Liver (tissue), 10 donors: ENCODE measurements at places on chromosomes 4 and X. TPM values are rescaled to one million over a fixed set of nuclear protein-coding genes. Genes with fewer than 3 reads are reported as not detected.

DNA sequence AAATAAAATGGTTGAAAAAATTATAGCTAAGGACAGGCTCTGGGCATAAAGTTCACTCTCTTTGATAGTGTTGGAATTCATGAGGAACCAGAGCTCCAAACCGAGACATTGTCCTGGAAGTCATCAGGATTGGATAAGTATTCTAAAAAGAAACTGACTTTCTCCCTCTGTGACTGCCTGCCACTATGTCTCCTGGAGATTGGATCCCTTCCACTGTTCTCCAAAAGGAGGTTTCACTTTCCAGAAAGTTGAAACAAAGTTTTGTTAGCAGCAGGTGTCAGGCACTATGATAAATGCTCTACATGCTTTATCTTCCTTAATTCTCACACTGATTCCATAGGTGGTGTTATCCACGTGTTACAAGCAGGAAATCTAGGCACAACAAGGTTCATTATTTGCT is 16.8 kb downstream of the BANK1 start:
- H3K4me1 ChIP-seq = no peaks in the 10 kb centered on the region
- H3K27ac ChIP-seq = no peak overlapping the region
- no peak for DNase-seq
- no peaks in the 10 kb centered on the region for H3K36me3 ChIP-seq

GRCh38 chr4:1883583-1883982 is 12.4 kb downstream of the NSD2 start:
- no peaks in the 10 kb centered on the region for H3K27me3 ChIP-seq
- H3K36me3 ChIP-seq = no peaks in the 10 kb centered on the region
- no peak overlapping the region for H3K27ac ChIP-seq
- no peak overlapping the region for H3K4me3 ChIP-seq
- H3K4me1 ChIP-seq = peaks cover 26% of the 10 kb centered on the region
- DNase-seq = no peak

DNA sequence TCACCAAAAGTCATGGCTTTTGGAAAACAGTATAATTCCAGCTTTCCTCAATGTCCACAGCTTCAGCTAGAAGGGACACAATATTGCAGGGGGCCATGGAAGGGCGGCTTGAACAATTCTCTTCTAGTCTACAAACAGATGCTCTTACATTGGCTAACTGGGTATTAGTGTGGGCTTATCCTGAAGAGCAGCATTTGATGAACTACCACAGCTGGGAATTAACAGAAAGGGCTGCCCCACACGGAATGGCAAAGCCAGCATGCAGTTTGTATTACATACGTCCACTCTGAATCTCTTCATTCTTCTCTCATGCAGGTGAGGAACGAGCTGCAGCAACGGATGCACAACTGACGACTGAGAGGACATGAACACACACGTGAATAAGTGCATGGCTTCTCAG is 13.0 kb upstream of the PDCL2 start:
- H3K36me3 ChIP-seq = no peaks in the 10 kb centered on the region
- DNase-seq = no peak
- H3K27me3 ChIP-seq = no peaks in the 10 kb centered on the region
- no peak overlapping the region for H3K27ac ChIP-seq
- H3K4me1 ChIP-seq = no peaks in the 10 kb centered on the region

DNA sequence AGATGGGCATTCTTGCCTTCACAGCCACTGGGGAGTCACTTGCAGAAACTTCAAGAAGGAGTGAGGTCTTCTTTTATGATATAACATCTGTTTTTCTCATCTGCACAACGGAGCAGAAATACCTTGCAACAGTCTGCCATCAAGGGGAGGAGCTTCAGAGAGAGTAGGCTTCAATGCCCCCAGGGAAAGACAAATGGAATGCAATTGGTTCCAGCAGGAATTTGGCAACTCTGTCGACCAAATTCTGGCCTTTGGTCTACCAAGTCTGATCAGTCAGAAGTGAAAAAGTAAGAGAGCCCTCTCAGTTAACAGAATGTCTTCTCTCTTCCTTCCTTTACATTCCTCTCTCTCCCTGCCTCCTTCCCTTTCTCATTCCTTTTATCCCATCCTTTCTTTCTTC is 229.3 kb downstream of the IDS start:
- no peak overlapping the region for H3K4me3 ChIP-seq
- no peak overlapping the region for H3K27ac ChIP-seq
- DNase-seq = no peak
- H3K27me3 ChIP-seq = no peaks in the 10 kb centered on the region

DNA sequence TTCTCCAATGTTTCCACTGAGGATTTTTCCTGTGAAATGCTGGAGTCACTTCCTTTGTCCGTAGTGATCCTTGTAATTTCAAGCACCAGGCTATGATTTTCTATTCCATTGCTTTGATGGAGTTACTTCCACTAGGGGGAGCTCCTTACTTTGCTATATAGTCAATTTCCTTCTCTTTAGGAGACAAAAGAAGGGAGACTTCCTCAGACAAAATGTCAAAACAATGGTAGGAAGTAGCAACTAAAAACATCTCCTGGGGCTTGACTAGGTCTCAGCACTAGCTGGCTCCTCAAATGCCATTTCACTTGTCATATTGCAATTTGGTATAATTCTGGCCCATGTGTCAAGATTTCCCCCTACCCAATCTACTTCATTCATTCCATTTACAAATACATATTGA is 24.1 kb downstream of the ZCCHC12 start:
- no peaks in the 10 kb centered on the region for H3K27me3 ChIP-seq
- no peak overlapping the region for H3K4me3 ChIP-seq
- DNase-seq = no peak
- no peak overlapping the region for H3K27ac ChIP-seq

DNA sequence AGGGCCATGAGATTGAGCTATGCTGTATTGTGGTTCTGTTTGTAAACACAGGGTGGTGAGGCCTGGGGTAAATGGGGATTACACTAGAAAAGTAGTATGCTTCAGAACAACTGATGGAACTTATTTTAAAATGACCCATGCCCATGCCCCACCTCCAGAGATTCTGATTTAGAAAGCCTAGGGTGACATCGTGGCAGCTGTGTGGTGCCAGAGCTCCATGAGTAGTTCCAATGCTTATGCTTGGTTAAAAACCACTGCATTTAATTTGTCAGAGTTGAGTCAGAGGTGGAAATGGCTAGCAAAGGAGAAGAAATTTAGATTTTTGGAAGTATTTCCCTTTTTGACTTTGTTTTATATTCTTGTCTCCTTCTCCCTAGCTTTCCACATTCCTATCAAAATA is 63.4 kb upstream of the PDE5A start:
- no peaks in the 10 kb centered on the region for H3K4me1 ChIP-seq
- DNase-seq = no peak
- no peaks in the 10 kb centered on the region for H3K27me3 ChIP-seq
- H3K4me3 ChIP-seq = no peak overlapping the region
- H3K36me3 ChIP-seq = no peaks in the 10 kb centered on the region

GRCh38 chr4:122588453-122589238 is 32.2 kb downstream of the IL21 start:
- no peak overlapping the region for H3K27ac ChIP-seq
- no peaks in the 10 kb centered on the region for H3K36me3 ChIP-seq

GRCh38 chrX:103518571-103518970 is 718 bp downstream of the RAB40A start:
- DNase-seq = no peak
- no peak overlapping the region for H3K4me3 ChIP-seq
- H3K27me3 ChIP-seq = no peaks in the 10 kb centered on the region
- no peaks in the 10 kb centered on the region for H3K4me1 ChIP-seq
- no peaks in the 10 kb centered on the region for H3K36me3 ChIP-seq
- no peak overlapping the region for H3K27ac ChIP-seq

DNA sequence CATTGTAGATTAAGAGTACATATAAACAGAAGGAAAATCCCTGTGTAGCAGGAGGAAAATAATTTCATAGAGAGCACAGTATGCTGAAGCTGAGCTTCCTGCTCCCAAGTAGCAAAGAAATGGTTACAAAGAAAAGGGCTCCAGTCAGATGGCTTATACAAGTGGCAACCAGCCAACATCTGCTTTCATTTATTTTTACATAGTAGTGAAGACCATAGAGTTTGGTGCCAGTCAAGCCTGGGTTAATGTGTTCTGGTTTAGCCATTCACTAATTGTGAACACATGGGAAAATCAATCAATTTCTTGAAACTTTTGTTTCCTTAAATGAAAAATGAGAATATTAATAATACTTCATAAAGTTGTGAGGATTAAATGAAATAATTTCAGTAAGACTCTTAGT is 111.3 kb upstream of the ELOVL6 start:
- H3K4me1 ChIP-seq = peaks cover 9% of the 10 kb centered on the region
- H3K36me3 ChIP-seq = no peaks in the 10 kb centered on the region
- H3K27ac ChIP-seq = no peak overlapping the region

- no peaks in the 10 kb centered on the region for H3K36me3 ChIP-seq
- H3K4me3 ChIP-seq = no peak overlapping the region
- no peaks in the 10 kb centered on the region for H3K4me1 ChIP-seq
- no peaks in the 10 kb centered on the region for H3K27me3 ChIP-seq
Observed at GRCh38 chr4:122576261-122577188, 44.3 kb downstream of the IL21 start.

DNA sequence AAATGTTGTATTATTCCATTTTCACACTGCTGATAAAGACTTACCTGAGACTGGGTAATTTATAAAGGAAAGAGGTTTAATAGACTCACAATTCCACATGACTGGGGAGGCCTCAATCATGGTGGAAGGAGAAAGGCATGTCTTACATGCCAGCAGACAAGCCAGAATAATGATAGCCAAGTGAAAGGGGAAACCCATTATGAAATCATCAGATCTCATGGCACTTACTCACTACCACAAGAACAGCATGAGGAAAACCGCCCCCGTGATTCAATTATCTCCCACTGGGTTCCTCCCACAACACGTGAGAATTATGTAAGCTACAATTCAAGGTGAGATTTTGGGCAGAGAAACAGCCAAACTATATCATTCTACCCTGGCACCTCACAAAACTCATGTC is 2535.1 kb downstream of the ARAP2 start:
- H3K36me3 ChIP-seq = no peaks in the 10 kb centered on the region

DNA sequence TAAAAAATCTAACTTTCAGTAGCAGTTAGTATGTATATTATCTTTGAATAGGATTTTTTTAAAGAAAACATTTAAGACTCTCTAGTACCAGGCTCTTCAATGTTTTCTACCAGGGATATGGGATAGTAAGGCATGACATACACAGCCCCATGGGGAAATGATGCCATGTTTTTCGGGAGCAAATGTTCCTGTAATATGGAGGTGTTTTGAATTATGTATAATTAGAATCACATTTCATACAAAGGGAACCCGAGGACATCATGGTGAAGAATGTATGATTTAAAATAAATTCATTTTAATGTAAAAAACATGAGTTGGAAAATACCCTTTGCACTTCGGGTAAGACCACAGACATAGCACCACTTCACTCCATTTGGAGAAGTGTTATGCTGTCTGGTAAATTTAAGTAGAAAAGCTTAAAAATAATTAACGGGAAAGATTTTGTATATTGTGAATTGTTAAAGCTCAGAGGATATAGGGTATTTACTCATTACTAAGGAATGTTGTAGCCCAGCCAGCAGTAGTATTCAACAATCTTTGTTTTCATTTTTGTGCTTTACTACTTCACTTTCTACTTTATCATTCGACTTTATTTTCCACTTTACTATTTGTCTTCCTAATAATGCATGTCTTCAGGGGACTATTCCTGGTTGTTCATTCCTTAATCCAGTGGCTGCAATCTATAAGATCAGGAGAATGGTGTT is 2050.7 kb downstream of the ARAP2 start:
- no peaks in the 10 kb centered on the region for H3K36me3 ChIP-seq
- H3K4me3 ChIP-seq = no peak overlapping the region
- no peaks in the 10 kb centered on the region for H3K27me3 ChIP-seq
- H3K4me1 ChIP-seq = no peaks in the 10 kb centered on the region

DNA sequence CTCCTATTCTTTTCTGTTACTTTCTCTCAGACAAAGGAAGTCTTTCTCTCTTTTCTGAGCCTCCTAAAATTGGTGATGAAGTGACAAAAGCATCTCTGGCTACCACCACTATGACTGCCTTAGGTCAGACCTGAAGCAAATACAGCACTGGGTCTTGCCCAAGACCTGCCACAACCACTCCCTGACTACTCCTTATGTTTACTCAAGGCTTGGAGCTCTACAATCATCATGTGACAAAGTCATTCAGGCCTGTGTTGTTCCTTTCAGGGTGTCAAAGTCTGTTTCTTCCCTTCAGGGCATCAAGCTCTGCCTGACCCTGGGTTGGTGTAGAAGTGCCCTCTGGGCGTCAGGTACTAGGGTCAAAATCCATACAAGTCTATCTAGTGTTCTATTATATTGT is 419.2 kb upstream of the CT83 start:
- no peaks in the 10 kb centered on the region for H3K4me1 ChIP-seq
- no peaks in the 10 kb centered on the region for H3K36me3 ChIP-seq
- H3K27me3 ChIP-seq = no peaks in the 10 kb centered on the region
- H3K27ac ChIP-seq = no peak overlapping the region
- H3K4me3 ChIP-seq = no peak overlapping the region

GRCh38 chrX:130443875-130444274 is 42.1 kb downstream of the RBMX2 start:
- H3K27me3 ChIP-seq = no peaks in the 10 kb centered on the region
- H3K36me3 ChIP-seq = no peaks in the 10 kb centered on the region
- no peak overlapping the region for H3K4me3 ChIP-seq
- no peak for DNase-seq
- no peaks in the 10 kb centered on the region for H3K4me1 ChIP-seq

DNA sequence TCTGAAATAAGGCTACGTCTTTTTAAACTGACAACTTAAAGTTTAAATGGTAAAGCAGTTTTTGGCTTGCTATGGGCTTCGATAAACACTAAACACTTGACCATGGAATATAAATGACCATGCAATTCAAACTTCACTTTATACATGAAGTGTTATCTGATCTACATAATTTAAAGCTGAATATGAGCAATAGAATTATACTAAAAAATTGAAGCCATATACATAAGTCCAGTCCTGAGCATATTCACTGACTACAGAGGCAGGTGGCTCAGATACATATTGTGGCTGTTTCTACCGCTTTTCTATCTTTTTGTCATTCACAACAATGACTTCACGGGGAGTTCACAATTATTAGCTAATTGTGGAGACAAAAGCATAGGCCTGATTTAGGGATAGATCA is 149.6 kb upstream of the DDIT4L start:
- no peak overlapping the region for H3K27ac ChIP-seq
- H3K4me3 ChIP-seq = no peak overlapping the region
- no peaks in the 10 kb centered on the region for H3K27me3 ChIP-seq

- no peak overlapping the region for H3K4me3 ChIP-seq
- H3K27ac ChIP-seq = no peak overlapping the region
- H3K36me3 ChIP-seq = no peaks in the 10 kb centered on the region
Observed at GRCh38 chrX:21873063-21873775, 17.4 kb downstream of the YY2 start.

Gene PAGE5
- not detected for total RNA-seq

Gene NUDT10
- 1.4 TPM for total RNA-seq

Gene GAGE12F
- total RNA-seq = not detected

Gene CFI
- total RNA-seq = 232 TPM

Gene CDX4
- total RNA-seq = not detected

Gene BEND4
- total RNA-seq = 0.28 TPM

Gene CITED1
- not detected for total RNA-seq

Gene ARHGAP4
- 12.5 TPM for total RNA-seq

Gene CT45A3
- total RNA-seq = not detected

Gene KIT
- total RNA-seq = 1.0 TPM
